Placental epithelial cell (primary cell): ENCODE measurements at places on chromosomes 7 and 10. TPM values are rescaled to one million over a fixed set of nuclear protein-coding genes. Genes with fewer than 3 reads are reported as not detected.

The HOXA4 gene
- 0.43 and 1.6 TPM in 2 replicates for total RNA-seq

The DMBT1 gene
- total RNA-seq: not detected in 2 replicates

The TSPAN12 gene
- 5.2 and 6.3 TPM in 2 replicates for total RNA-seq

The NPVF gene
- not detected in 2 replicates for total RNA-seq

The PIP gene
- not detected in 2 replicates for total RNA-seq

The AKR1D1 gene
- not detected in 2 replicates for total RNA-seq

The ST8SIA6 gene
- not detected in 2 replicates for total RNA-seq

The C10orf62 gene
- 0.33 TPM in 1 of 2 replicates, not detected in the other for total RNA-seq

The LMTK2 gene
- 2.7 and 5.5 TPM in 2 replicates for total RNA-seq

The CUBN gene
- total RNA-seq: 0.43 and 0.79 TPM in 2 replicates
